ENCODE measurements at places on chromosomes 5 and 9.

DNA sequence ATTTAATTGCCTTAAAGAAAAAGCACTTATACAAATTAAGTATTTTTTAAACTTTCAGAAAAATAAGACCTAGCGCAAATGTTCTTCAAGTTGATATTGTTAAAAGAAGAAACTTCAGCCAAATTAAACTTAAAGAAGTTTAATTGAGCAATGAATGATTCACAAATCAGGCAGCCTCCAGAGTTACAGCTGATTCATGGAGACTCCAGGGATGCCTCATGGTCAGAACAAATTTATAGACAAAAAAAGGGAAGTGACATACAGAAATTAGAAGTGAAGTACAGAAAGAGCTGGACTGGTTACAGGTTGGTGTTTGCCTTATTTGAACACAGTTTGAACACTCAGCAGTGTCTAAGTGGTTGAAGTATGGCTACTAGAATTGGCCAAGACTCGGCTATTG lies 60.3 kb downstream of the CDKN2A start:
- DNase-seq = peak; percentile 34

DNA sequence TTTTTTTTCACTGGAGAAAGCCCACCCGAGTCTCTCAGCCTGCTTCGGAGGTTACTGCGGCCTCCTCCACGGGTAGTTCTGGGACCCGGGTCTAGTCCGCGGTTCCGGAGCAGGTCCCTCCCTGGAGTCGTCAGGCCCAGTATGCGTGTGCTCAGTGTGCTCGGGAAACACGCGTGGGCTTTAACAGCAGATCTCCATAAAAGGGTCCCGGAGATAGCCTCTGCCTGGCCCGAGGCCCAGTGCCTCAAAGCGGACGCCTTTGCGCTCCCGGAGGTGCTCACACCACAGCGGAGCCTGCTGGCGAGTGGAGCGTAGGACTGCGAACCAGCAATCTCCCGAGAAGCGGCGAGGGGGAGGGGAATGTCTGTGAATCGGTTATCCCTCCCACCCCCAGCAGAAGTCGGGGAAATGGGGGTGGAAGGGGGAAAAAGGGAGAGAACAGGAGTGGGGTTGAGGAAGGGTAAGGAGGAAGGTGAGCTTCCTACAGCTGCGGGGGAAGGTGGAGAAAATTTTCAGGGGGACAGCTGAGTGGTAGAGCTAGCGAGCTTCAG lies 28.7 kb downstream of the CDKN2A start:
- DNase-seq = no peak

DNA sequence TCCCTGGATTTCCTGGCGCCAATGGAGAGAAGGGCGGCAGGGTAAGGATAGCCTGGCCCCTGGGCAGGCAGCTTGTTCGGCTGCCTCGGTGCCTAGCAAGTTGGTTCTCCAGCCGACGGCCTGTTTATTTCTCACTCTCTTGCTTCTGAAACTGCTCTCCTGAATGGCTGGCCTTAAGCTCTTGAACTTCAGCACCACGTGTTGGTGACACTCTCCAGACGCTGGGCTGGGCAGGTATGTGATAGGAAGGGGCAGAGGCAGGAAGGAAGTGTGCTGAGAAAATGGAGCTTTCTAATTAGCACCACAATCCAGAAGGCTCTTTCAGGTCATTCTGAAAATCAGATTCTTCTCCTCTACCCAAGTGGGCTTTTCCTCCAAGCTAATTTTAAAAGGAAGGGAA lies 91.4 kb upstream of the FCN2 start:
- DNase-seq = no peak

- DNase-seq = no peak
Measured at GRCh38 chr9:129570450-129571297, 50.2 kb downstream of the C9orf50 start.

- DNase-seq = no peak
Measured at GRCh38 chr9:119224431-119224830, 144.8 kb downstream of the BRINP1 start.

- DNase-seq = no peak
Measured at GRCh38 chr5:114250536-114250935, 111.3 kb upstream of the KCNN2 start.

DNA sequence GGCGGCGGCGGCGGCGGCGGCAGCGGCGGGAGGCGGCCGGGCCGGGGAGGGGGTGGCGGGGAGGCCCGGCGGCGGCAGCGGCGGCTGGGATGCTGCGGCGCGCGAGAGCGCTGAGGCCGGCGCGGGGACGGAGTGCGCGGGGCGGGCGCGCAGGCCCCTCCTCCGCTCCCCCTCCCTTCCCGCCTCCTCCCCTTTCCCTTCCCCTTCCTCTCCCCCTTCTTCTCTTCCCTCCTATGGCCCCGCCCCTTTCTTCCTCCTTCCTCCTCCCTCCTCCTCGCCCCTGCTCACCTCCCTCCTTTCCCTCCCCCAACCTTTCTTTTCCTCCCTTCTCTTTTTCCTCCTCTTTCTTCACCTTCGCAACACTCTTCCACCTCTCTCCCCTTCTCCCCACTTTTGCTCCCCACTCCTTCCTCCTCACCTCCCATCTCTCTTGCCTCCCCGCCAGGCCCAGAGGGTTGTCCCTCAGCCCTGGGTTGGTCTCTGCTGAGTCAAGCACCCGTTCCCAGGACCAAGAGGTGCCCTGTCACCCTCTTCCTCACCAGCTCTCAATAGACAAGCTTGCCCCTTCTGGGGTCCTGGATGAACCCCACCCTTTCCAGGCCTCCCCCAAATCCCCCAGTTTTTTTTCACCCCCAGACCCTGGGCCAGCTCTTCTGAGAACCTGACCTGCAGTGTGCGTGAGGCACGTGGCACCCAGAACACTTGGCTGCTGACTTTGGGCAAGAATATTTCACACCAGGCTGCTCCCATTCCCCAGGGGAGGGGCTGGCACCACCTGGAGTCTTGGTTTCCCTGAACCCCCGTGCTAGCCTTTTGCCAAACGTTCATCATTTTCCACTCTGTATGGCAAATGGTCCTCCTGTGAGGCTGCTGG lies at the start of gene SEMA4D:
TSS of gene SEMA4D (minus strand) at position 136 of the 874 bp plus-strand sequence. CDS start 92,657 bp downstream, outside the sequence.
- no peak for DNase-seq

DNA sequence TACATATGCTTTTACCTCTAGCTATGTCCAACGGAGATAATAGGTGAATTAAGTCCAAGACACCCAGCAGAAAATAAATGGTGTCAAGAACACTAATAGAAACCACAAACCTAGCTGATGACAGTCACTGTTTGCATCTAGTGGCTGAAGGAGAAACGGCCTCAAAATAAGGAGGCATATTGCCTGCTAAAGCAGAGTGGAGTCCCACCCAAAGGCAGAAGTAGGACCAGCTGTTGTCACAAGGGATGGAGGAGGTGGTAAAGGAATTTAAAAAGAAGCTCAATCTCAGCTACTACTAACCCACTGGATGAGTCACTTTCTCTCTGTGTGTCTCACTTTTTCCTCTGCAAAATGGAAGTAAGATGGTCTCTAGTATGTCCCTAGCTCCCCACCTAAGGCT lies 224.3 kb downstream of the GRIA1 start:
- no peak for DNase-seq

GRCh38 chr5:171521219-171521633 lies 101.8 kb downstream of the FGF18 start:
- DNase-seq = no peak

DNA sequence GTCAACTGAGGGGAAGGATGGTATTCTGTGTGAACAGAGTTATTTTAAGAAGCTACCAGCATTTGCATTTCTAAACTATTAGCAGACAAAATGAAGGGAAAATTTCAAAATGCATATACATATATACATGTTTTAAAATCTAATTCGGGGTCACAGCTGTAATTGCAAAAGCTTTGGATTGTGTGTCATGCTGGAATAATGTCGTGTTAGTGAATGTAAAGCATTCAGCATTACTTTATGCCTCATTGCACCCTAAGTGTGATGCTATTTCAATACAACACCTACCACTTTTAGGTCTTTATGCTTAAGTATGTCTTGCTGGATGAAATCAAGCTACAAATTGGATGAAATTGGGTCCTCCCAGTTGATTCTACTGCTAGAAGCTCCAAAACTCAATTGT lies 687.6 kb upstream of the MEF2C start:
- no peak for DNase-seq

DNA sequence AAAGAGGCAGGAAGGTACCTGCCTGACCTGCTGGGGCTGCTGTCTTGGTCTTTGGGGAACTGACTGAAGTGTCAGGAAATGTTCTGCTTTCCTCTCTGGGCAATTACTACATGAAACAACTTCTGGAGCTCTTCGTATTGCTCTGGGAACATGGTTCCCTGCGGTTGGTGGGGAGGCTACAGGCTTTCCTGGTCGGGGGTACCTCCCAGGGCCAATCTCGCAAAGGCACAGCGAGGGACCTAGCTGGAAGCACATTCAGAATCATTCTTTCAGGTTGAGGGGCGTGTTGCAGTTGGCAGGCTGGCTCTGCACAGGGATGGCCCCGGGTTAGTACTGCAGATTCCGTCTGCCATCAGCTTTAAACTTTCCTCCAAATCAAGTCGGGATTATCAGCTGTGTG lies 88.9 kb upstream of the RANBP3L start:
- no peak for DNase-seq

DNA sequence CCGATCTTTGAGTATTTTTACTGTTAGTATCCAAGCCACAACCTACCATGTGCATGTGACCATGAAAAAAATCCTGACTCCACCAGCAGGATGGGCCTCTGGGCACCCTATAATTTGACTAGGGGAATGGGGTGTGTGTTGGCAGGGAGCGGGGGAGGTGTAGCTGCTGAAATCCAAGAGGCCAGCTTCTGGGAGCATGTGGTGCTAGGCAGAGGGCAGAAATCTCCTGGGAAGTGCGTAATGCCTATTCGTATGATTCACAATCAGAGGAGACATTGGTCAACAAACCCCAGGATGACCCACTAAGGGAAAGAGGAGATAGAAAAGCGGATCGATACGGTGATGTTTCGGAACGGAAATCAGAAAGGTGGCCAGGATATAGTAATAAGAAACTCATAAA lies 149.9 kb downstream of the ARSB start:
- no peak for DNase-seq

DNA sequence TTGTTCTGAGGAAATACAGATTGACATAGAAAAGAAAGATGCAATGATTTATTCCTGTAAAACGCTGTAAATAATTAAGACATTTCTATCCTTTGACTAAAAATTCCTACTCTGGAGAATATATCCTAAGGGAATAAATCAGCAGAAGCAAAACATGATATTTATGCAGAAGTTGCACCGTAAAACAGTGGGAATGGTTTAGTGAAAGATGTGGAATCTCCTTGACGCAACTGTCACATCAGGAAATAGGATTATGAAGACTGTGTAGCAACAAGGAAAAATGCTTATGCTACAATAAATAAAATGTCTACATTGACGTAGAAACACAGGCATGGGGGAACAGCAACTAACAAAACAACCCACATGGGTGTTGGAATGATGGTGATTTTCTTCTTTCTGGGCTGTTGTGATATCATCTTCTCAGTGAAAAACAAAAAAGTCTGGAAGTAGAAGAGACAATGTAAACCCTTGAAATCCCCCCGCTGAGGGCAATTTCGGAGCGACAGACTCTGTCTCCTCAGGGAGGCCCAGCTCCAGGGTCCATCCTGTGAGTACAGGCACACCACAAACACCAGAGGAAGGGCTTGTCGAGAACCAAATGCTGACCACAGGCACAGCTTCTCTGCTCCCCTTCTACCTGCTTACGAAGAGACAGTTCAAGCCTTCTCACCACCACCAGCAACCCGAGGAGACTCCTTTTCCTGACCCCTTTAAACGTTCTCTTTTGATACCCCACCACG lies 25.2 kb downstream of the COL23A1 start:
- DNase-seq = no peak

- no peak for DNase-seq
Measured at GRCh38 chr5:145925803-145926202, 10.6 kb upstream of the SH3RF2 start.

GRCh38 chr5:87997662-87998061 lies 271.0 kb downstream of the TMEM161B start:
- DNase-seq = no peak

GRCh38 chr9:136762915-136763648 lies 1.2 kb downstream of the LCN15 start:
- no peak for DNase-seq

GRCh38 chr9:7844242-7844641 lies 44.7 kb upstream of the DMAC1 start:
- no peak for DNase-seq

- DNase-seq = no peak
Measured at GRCh38 chr9:78006734-78007133, 24.9 kb downstream of the GNAQ start.
